COR-L47 (cell line): ENCODE measurements at places on chromosomes 2 and 18.

- no peak for DNase-seq
These were observed 188.4 kb upstream of the GYPC start for GRCh38 chr2:126467367-126468054.

GRCh38 chr2:45700407-45701013 lies 49.0 kb downstream of the PRKCE start:
- DNase-seq, result no peak

- no peak for DNase-seq
These were observed 249.0 kb upstream of the TANK start for GRCh38 chr2:160911258-160911657.

- no peak for DNase-seq
These were observed 102.2 kb downstream of the CAPN13 start for GRCh38 chr2:30705056-30705455.

GRCh38 chr2:42828487-42829425 lies 36.4 kb upstream of the HAAO start:
- peak; percentile 39 for DNase-seq

DNA sequence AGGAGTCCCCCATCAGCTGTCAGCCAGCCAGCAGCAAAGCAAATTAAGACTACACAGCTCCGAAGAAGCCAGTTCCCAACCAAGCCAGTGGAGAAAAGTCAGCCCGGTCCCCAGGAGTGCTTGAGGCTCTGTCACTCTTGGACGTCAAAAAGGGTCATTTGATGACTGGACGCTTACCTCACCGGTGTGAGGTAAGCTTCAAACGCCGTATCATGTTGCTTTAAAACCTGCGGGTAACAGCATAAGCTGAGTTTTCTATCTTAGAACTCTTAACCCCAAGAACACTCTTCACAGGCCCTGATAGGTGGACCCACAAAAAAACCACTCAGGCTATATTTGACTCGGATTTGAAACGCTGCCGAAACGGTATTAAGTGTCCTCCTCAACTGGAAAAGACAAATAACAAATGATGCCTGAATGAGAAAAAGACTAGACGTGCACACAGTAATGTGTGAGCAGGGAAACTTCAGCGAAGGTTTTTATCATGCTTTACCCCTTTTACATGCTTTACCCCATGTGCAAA lies 682 bp upstream of the LNPK start:
- DNase-seq, result peak; percentile 33

- DNase-seq, result no peak
These were observed 110.6 kb downstream of the MRO start for GRCh38 chr18:50709193-50709592.

GRCh38 chr2:209533391-209533790 lies 109.5 kb downstream of the MAP2 start:
- no peak for DNase-seq

DNA sequence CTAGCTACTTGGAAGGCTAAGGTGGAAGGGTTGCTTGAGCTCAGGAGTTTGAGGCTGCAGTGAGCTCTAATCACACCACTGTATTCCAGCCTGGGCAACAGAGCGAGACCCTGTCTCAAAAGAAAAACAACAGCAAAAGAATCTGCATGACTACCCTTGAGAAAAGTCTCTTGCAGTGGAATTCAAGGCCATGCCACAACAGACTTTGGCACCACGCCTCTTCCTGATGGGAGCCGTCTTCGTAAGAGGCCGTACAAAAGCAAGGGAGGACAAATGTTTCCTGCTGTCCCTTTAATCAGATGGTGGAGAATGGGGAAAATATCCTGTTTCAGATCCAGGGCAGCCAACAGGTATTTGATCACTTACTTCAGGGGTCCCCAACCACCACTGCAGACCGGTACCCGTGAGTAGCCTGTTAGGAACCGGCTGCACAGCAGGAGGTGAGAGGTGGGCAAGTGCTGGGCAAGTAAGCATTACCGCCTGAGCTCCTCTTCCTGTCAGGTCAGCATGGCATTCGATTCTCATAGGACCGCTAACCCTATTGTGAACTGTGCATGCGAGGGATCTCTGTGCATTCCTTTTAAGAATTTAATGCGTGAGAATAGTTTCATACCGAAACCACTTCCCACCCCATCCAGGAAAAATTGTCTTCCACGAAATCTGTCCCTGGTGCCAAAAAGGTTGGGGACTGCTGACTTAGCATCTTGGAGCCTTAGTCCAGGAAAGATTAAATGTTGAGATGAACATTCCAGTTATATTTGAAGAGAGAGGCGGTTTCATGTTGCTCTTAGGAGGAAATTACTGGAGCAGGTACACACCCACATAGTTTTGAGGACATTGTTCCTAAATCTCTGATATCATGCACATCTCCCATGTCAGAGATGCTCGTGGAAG lies 94.4 kb upstream of the XPO1 start:
- no peak for DNase-seq

- DNase-seq, result no peak
These were observed 125.5 kb upstream of the SIX2 start for GRCh38 chr2:45134726-45135125.

DNA sequence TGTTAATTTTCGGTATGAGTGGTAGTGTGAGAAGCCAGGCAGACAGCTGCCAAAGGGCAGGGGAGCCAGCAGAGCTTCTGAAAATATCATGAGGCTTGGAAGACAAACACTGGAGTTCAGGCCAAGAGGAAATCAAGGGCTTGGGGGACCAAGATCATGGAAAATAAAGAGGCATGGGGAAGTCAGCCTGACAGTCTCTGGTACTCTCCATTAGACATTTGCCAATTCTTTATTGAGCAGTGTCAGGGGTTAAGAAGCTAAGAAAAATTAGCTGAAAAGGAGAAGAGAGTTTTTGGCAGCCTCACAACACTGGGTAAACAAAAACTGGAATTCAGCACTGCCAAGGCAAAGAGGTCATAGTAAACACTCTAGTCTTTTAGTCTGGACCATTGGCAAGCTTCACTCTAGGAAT lies 612.7 kb downstream of the EPHA4 start:
- peak; percentile 73 for DNase-seq

DNA sequence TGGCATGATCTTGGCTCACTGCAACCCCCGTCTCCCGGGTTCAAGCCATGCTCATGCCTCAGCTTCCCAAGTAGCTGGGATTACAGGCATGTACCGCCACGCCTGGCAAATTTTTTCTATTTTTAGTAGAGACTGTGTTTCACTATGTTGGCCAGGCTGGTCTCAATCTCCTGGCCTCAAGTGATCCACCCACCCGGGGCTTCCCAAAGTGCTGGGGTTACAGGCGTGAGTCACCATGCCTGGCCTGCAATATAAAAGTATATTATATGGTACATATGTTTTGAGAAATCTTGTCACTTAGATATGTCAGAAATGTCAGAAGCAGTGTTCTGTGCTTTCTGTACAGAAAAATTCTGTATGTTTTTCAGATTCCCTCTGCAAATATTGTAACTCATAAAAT lies 19.2 kb upstream of the XPO1 start:
- DNase-seq, result no peak

GRCh38 chr2:150469706-150470274 lies 17.7 kb downstream of the RND3 start:
- no peak for DNase-seq
